Activated gamma-delta T cell (primary cell): ENCODE measurements at places on chromosomes 7 and 10.

- no peak for DNase-seq
Measured at GRCh38 chr7:129146237-129146979, 1.9 kb downstream of the TSPAN33 start.

GRCh38 chr10:74156919-74157289 lies 5.9 kb downstream of the ADK start:
- no peak for DNase-seq

DNA sequence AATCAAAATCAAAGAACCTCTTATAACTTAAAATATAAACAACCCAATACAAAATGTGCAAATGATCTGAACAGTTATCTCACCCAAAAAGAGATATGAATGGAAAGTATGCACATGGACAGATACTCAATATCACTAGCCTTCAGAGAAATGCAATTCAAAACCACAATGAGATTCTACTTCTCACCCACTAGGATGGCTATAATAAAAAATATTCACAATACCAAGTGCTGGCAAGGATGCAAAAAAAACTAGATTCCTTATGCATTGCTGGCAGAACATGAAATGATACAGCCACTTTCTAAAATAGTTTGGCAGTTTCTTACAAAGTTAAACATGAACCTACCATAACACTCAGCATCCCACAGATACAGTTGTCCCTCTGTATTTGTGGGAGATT lies 130.1 kb upstream of the LRRN3 start:
- DNase-seq = no peak

GRCh38 chr10:79984851-79985250 lies 35.9 kb upstream of the SFTPD start:
- DNase-seq = no peak

DNA sequence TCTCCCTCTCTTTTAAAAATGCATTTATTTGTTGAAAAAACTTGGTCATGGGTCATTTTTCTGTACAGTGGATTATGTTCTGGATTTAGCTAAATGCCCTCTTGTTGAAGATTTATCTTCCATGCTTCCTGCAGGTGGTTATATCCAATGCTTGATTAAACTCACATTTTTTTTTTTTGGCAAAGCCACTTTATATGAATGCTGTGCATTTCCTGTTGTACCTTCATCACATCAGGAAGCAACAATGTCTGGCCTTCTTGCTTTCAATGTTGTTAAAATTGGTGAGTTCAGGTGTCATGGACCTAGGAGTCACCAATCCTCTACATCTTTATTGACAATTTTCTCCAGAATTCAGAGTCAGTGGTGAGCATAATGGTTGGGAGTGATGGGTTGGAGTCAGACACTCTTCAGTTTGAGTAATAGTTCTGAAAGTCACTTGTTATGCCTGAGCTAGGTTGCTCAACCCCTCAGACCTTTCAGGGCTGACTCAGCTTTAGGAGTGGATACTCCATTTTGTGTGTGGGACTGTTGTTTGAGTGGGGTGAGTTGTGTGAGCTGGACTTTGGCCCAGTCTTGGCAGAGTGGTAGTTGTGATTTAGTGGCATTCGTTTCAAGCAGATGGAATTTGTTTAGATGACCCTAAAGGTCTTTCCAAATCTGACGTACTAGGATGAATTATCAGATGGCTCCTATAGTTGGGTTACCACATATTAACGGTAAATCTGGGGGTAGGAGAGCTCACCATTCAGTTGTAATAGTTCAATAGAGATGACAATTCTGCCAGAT lies 213.5 kb upstream of the ZNF32 start:
- no peak for DNase-seq

DNA sequence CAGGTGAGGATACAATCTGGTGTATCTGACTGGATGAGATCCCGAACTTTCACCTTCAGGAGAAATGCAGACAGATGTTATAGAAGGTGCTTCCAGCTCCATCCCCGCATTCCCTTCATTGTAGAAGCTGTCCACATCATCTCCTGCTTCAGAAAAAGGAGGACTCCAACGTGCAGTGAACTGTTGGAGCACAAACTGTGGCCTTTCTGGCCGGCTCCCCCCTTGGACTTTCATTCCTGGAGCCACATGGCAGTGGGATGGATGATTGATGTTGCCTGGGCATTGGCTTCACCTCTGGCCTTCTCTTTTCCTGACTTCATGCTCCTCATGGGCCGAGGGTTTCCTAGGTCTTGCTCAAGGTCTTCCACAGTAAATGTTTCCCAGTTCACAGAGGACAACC lies 29.6 kb upstream of the ZNF273 start:
- no peak for DNase-seq

DNA sequence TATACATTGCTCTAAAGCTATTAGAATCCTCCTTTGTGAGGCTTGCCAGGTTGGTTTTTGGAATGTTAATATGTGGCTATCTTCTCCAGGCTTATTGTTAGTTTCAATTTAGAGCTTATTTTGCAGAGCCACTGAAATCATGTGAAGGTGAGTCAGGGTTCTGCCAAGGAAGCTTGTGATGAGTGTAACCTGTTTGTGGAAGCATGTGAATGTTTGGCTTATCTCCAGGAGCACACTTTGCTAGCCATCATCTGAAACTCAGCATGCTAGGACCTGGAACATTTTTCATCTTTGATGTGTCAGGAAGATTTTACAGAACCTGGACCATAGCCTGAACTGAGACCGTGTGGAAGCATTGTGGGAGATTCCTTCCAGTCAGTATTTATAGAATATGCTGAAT lies 197.3 kb downstream of the PPP1R9A start:
- DNase-seq = no peak

DNA sequence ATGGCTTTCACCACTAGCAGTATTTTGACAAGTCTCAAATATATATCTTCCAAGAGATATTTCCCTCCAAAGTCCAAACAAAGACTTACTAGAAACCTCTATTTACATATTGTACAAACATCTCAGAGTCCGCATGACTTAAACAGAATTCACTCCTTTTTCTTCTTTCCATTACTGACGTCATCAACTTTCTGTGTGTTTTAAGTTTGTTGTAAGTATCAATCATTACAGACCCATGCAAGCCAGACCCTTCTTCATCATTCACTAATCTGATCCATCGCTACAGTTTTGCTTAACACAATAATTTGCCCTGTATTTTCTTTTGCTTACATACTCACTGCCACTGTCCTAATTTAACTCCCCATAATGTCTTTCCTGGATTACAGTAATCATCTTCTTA lies 51.9 kb downstream of the SEMA3A start:
- no peak for DNase-seq

DNA sequence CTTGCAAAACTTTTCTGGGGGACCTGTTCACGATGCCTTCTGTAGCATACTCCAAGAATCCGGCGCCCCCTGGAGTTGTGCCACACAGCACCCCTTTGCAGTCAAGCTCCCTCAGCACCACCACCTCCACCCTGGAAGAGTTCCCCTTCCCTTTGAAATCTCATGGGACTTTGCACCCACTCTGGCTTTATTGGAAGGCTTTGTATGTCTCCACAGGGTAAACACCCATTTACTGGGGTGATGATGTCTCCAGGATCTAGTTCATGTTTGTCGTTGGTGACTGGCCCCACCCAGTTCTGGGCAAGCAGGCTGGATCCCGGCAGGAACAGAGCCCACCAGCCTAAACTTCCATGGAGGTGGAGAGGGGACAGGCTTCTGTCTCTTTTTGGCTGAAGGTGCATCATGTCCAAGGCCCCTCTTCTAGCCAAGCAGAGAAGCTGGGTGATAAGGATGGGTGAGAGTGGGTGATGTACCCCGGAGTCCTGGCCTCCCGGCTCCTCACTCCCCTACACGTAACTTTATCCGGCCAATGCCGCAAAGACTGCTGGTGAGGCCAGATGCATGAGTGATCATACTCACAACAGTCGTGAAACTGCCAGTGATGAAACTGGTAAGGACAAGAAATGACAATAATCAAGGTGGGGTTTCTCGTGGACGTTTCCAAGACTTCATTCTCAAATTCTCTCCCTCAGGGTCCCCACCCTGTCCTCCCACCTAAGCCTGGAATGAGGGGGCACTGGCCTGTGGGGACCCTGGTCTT lies 695 bp upstream of the CLDN4 start:
- no peak for DNase-seq

- no peak for DNase-seq
Measured at GRCh38 chr7:47946581-47947354, 1.5 kb downstream of the PKD1L1 start.

GRCh38 chr7:142053988-142054387 lies 57.5 kb upstream of the MGAM2 start:
- no peak for DNase-seq

DNA sequence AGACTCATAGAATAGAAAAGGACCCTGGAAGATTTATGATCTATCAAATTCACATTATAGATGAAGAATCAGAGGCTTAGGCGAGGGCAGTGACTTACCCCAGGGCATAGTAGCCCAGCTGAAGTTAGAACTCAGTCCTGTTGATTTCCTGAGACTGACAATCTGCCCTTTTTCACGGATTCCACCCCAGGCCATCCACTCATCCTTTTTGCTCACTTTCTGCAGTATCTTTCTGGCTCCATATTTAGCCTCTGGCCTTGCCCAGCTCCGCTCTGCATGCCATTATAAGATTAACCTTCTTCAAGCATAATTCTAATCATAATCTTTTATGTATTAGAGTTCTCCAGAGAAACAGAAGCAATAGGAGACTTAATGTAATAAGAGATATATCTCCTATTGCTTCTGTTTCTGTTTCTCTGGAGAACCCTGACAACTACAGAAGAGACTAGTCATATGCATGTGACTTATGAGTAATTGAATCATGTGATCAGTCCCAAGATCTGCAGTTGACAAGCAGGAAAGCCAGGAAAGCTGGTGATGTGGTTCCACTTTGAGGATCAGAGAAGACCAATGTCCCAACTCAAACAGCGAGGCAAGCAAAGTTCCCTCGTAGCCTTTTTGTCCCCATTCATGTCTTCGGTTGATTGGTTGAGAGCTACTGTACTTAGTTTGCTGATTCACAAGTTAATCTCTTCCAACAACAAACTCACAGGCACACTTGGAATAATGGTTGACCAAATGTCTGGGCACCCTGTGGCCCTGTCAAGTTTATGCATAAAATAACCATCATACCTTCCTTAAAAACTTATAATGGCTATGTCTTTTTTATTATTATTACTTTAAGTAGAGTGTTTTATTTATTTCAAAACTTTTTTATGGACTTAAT lies 412.1 kb downstream of the SUGCT start:
- no peak for DNase-seq

- DNase-seq = no peak
Measured at GRCh38 chr7:85000735-85001350, 186.0 kb downstream of the SEMA3D start.

DNA sequence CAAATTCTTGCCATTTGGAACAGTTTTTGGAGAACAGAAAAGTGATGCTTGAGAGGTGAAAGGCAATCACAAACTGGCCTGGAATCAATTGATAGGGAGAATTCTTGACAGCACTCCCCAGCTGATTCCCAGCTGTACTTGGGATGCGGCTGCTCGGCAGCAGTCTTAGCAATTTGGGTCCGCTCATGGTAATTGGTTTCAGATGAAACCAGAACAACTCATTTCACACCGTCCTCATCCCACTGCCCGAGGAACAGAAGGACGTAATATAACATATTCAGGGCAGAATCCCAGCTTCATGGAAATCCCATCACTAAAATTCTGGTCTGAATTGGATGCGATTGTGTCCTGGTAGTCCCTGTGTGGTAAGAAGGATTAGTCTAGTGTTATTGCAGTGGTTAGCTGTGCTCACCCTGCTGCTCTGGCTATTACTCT lies 223.3 kb upstream of the FERD3L start:
- DNase-seq = no peak

DNA sequence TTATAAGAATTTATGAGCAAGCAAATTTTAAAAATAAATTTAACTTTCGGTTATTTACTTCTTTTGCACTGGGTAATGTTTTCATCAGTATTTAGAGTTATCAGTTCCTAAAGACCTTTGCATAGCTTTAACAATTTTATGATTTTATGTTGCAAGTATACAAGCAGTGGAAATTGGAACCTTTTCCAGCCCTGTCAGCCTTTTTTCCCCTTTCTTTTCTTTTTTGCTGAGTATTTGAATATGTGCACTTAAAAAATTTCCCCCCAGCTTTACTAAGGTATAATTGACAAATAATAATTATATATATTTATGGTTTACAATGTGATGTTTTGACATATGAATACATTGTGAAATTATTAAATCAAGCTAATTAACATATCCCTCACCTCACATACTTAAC lies 62.6 kb downstream of the MKLN1 start:
- DNase-seq = no peak

DNA sequence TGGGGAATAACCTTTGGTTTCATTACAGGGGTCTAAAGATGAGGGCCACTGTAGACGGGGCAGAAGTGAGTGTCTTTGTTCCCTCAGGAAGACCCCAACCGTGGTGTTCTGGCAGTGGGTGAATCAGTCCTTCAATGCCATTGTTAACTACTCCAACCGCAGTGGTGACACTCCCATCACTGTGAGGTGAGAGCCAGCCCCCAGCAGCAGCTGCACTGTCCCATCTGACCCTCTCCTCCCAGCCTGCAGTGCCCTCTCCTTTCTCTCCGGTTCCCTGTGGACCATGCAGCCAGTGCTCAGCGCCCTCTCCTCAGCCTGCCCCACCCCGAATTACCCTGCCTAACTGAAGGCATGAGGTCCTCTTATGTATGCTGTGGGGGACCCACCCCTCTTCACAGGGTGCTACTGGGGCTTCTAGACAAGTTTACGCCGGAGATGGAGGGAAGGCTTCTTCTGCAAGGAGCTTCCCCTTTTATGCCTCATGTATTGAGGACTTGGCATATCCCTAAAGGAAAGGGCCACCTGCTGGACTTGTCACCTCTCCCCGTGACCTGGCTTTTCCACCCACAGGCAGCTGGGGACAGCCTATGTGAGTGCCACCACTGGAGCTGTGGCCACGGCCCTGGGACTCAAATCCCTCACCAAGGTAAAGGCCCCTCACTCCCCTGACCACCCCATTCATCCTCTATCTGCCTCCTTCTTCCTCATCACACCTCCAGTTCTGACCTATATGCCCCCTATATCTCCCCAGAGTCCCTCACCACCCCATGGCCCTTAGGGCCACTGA lies 5.1 kb downstream of the SFXN3 start:
- no peak for DNase-seq

DNA sequence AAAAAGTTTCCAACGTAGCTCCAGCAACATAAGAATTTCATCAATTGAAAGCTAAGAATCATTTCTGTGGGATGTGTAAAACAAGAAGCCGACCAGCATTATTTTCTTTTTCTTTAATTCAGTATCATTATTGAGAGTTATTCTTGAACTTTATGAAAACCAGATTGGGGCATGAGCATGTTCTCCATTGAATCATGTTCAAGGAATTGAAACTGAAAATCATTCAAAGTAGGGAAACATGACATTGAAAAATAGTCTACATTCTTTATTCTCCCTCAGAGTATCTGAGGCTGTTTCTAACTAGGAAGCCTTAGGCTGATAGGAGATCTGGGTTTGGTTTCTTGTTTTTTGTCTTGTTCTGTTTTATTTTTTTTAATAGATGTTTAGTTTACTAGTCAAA lies 253.7 kb downstream of the DYNC1I1 start:
- DNase-seq = no peak
